Kidney glomerular epithelial cell (primary cell): ENCODE measurements at places on chromosomes 2 and 18.

- DNase-seq, result no peak
These were observed 23.9 kb upstream of the ARHGAP25 start for GRCh38 chr2:68710756-68711155.

DNA sequence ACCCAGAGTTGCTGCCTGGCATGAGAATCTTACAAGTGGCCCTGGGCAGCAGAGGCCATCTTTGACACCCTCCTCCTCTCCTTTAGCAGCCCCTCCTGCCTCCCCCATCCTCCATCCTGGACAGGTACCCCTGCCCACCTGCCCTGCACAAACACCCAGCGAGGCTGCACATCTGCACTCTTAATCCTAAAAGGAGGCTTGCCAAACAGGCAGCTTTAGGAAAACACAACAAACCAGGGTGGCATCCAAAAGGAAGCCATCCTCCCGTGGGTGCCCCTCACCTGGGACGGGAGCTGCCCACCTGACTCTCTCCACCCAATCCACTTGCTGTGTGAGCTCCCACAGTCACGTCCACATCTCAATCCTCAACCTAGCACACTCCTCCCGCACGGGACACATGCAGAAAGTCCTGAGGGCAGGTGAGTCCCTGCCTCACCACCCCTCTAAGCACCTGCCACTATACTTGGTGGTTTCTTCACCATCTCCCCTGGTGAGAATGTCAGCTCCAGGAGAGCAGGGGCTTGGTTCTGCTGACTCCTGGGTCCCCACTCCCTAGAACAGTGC lies 5.8 kb downstream of the BIN1 start:
- no peak for DNase-seq

DNA sequence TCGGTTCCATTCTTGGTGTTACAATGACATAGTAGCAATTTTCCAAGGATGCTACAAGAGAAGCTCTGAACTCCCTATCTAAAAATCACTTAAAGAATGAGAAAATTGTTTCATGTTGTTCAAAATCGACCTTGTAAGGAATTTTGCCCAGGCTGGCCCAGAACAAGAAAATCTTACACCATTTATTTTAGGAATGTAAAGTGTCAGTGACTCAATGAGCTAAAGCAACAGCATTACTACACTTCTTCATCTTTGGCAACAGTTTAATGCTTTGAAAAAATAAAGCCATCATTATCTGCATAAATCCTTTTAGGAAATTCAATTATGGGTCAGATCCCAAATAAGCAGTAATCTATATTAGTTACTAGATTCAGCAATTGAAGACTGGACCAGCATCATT lies 38.6 kb downstream of the SLC25A12 start:
- DNase-seq, result no peak

GRCh38 chr2:85774126-85774978 lies 20.6 kb downstream of the ATOH8 start:
- DNase-seq, result no peak

- DNase-seq, result no peak
These were observed 284.6 kb downstream of the RNF144A start for GRCh38 chr2:7201851-7202250.

DNA sequence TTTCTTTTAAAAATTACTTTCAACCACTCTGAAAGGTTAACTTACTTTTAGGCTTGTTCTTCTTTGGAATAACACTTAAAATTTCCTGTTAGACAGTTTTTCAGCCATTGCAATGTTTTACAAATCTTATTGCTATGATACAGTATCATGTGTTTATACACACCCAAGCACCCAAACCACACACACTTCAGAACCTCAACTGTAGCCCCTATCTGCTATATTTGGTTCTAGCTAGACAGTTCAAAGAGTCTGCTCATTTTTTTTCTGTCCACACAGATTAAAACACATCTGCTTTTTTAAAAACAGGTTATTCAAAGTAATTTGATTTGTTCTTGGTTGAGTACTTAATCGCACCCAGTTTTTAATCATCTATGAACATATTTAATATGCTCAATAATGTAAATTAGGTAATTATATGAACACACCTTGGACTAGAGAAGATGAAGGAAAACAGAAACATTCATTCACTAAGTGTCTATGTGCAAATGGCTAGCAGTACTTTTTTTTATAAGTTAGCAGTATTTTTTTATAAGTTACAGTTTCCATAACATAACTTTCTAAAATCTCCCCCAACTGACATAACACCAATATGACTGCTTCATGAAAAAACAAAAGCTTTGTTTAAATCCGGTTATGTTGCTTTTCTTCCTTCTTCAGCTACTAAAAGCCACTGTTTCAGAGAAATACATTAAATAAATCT lies 17.6 kb downstream of the FBXO11 start:
- no peak for DNase-seq

- DNase-seq, result no peak
These were observed 15.6 kb downstream of the SLC4A3 start for GRCh38 chr2:219643084-219643473.
